Right atrium auricular region (tissue), 2 donors: ENCODE measurements at places on chromosomes 2 and 18.

GRCh38 chr18:62778976-62779869 is 63.9 kb downstream of the PHLPP1 start:
- DNase-seq = no peak

DNA sequence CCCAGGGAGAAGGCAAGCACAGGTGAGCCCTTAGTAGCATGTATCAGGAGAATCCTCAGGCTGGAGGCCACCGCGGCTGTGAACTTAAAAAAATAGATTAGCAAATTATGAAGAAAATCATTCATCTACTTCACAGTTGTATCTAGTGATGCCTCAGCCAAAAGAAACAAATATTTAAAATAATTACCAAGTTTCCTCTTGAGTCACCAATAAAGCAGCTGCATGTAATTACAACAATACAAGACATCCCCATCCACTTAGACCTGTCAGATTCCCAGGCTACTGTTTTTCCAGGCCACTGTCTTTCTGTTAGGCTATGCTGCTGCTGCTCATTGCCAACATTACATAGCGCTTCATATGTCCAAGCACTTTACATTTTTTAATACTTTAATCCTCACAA is 54.6 kb upstream of the PHLPP1 start:
- DNase-seq = no peak

- no peak for DNase-seq
Measured at GRCh38 chr2:39875182-39875913, 96.3 kb upstream of the THUMPD2 start.

GRCh38 chr2:68756178-68756577 is 21.6 kb downstream of the ARHGAP25 start:
- DNase-seq = no peak

DNA sequence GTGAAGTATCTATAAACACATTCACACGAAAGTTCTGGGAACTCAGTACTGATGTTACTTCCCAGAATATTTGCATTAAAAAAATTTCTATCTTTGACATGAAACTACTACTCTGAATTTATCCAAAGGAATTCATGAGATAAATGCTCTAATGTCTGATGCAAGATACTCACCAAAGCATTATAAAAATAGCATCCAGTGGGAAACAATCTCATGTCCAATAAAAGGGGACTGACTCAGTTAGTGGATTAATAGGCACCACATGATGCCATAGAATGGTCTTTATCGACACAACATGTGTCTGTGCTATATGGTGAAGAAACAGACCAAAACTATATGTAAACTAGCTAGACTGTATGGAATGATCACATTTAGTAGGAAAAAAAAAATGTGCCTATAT is 33.9 kb downstream of the LAMA3 start:
- no peak for DNase-seq

GRCh38 chr2:37919631-37920032 is 5.5 kb upstream of the RMDN2 start:
- DNase-seq = no peak

DNA sequence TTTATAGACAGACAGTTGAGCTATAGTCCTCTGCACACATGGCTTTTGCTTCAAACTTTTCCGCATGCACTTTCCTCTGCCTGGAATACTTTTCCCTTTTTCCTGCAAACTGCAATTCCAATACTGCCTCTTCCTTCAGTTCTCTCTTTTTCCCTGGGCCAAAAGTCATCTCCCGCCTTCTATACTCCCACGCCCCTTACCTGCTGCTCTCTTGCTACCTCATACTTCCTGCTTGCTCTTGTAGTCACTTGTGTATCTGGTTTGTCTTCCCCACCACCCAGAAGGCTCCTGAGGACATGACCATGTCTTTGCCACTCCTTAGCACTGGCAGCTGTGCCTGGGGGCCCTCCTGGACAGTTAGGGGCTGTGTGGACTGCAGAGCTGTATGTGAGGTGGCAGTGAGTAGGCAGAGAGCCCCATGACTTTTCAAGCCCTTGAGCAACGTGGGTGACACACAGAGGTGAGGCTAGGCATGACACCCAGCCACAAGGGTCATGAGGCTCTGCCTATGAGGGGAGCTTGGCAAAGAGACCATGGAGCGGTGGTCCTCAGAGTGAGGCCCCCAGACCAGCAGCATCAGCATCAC is 23.2 kb downstream of the SPEG start:
- no peak for DNase-seq

DNA sequence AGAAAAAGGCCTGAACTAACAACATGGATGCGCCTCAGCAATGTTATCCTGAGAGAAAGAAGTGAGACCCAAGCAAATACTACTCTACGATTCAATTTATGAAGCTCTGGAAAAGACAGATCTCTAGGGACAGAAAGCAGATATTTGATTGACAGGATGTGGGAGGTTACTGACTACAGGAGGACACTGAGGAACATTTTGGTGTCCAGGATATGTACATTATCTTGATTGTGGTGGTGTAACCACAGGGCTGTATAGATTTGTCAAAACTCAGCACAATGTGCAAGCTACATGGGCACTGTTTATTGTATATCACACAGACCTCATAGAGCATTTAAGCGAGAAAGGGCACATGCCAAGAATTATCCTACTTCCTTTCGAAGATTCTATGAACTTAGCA is 219.8 kb downstream of the PTGR3 start:
- no peak for DNase-seq

DNA sequence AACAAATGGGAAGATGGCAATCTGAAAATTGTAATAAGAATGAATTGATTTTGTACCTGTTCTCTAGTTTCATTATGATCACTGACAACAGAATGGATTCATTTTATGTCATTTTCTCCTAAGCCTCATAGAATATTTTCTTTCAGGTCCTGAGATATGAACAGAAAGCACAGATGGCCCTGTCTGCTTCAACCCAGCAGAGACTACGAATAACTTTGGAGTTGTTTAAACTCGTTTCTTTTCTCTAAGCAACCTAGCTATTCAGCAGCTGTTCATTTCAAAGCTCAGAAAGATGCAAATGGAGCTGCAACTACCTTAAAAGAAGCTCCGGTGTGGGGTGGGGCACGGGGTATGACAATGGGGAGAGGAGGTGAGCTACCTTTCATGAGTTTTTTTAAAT is 124.9 kb downstream of the ALK start:
- DNase-seq = no peak

DNA sequence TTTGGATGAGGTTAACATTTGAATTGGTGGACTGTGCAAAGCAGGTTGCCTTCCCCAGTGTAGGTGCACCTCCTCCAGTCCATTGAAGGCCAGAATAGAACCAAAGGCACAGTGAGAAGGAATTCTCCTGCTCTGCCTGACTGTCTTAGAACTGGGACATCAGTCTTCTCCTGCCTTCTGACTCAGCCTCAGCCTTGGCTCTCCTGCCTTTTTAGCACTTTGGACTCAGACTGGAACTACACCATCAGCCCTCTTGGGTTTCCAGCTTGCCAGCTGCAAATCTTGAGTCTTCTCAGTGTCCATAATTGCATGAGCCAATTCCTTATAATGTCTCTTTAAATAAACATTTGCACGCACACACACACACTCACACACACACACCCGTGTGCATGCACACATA is 8.0 kb upstream of the TMEM177 start:
- no peak for DNase-seq

DNA sequence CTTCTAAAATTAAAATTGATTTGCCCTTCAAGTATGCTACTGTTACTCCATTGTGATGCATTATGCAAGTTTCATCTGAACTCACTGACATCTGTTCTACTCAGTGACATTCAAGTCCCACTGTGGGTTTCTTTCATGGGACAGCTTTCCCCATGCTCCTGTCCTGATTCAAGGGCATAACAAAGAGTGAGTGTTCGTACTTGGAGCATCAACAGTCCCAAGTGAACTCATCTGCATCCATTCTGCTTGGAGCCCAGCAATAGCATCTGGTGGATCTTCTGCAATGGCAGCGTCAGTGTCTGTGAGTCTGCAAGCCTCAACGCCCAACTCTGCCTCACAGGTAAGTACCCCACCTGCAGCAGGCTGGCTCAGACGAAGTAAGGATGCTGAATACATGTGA is 27.5 kb downstream of the BUB1 start:
- no peak for DNase-seq

GRCh38 chr2:182023235-182023634 is 37.6 kb downstream of the PPP1R1C start:
- no peak for DNase-seq

GRCh38 chr2:26639685-26640243 is 1.4 kb downstream of the CIB4 start:
- no peak for DNase-seq

GRCh38 chr2:152594022-152594766 is 123.1 kb downstream of the PRPF40A start:
- peak; percentile 78 for DNase-seq

DNA sequence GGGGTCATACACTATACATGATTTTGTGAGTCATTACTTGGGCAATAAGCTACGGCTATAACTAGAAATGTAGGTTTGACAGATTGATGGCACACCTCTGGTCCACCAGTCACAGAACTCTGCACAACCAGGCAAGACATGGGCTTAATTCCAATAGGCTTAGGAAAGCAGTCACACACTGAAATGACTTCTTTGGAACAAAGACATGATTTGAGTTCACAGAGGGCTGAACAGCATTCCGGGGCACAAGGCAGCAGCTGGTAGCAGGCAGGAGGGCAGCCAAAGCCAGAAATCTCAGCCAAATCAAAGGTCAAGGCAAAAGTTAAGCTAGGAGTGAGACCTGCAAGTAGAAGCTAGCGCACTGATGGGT is 27.4 kb downstream of the FABP1 start:
- no peak for DNase-seq

GRCh38 chr2:179936654-179937053 is 70.4 kb downstream of the CWC22 start:
- DNase-seq = no peak

DNA sequence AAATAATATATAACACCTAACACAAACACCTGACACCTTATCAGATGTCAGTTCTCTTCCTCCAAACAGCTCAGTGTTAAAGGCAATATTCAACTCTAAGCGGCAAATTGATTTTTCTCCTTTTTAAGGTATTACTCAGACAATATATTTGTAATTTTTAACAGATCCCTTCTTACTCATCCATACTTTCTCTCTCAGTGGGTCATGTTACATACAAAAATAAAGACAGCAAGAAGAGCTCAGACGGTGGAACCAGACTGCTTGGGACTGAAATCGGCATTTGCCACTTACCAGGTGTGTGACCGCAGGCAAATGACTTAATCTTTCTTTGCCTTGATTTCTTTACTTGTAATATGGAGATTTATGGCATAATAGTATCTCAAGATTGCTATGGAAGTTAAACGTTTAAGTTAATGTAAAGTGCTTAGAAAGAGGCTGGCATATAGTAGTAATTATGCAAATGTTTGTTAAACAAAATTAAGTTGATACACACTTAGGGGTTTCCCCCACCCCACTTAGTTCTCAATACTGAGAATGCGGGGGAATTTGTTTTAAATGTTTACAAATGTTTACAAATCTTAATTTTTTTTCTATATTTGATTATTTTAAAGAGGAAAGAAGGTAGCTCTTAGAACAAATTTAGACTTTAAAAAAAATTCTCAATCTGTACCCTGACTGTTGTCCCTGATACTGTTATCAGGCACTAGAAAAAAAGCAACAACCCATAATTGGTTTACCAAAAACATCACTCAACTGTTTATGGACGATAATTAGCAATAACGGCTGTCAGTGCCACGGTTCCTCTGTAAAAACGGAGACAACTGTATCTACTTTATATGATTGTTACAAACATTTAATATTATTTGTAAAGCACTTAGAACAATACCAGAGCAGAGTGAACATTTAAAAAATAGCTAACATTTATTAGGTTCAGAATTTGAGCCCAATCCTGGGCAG is 25.6 kb downstream of the MAP3K2 start:
- no peak for DNase-seq

- DNase-seq = no peak
Measured at GRCh38 chr2:204901591-204901990, 356.3 kb downstream of the PARD3B start.

DNA sequence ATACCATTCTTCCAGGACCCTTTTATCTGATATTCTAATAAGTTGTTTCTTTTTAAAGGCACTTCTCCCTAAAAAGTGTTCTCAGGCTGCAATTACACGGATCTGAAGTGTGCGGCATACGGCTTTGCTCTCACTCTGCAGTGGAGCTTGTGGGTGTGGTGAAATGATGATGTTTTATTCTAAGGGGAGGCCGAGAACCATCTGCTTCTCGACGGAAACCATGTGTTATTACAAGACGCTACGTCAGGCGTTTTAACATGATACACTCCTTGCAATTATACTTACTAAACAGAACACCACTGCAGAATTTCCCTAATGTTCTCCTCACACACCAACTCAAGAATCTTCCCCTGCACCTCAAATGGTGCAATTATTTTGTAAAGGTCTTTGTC is 34.9 kb upstream of the CTDP1 start:
- DNase-seq = no peak

- DNase-seq = no peak
Measured at GRCh38 chr2:174334781-174335251, at the start of gene SP9. Gene SP9, plus strand, starts transcription at chr2:174334954. Its CDS starts 139 bp downstream, at chr2:174335093.

DNA sequence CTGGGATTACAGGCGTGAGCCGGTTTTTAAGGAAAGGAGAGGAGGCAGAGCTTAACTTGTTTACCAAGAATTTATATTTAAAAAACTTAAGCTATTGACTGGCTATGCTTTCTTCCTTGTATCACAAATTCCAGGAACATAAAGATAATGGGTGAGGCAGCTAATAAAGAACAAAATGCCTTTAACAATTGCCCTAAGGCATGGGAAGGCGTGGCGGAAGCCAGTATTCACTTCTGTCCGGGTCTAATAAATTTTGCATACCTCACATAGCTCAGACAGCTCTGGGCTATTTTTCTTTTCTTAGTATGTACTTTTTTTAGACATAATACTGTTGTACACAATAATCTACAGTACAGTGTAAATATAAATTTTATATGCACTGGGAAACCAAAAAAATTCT is 1.0 kb upstream of the LDAH start:
- DNase-seq = no peak

GRCh38 chr2:15259356-15259756 is 301.8 kb downstream of the NBAS start:
- DNase-seq = no peak

DNA sequence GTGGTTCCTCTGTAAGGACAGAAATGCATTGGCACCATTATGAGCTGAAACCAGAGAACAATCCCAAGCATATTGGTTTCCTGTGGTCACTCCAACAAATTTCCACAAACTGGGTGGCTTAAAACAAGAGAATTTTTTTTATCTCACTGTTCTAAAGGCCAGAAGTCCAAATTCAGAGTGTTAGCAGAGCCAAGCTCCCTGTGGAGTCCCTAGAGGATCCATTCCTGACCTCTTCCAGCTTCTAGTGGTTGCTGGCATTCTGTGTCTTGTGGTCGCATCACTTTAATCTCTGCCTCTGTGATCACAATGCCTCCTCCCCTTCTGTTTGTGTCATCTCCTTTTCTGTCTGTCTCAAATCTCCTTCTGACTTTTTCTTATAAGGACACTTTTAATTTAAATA is 380.3 kb downstream of the NYAP2 start:
- no peak for DNase-seq

GRCh38 chr2:181306785-181307184 is 150.4 kb upstream of the ITGA4 start:
- no peak for DNase-seq

- no peak for DNase-seq
Measured at GRCh38 chr2:74585406-74586185, 31.1 kb downstream of the DOK1 start.
